ENCODE measurements at places on chromosomes 7 and 10.

DNA sequence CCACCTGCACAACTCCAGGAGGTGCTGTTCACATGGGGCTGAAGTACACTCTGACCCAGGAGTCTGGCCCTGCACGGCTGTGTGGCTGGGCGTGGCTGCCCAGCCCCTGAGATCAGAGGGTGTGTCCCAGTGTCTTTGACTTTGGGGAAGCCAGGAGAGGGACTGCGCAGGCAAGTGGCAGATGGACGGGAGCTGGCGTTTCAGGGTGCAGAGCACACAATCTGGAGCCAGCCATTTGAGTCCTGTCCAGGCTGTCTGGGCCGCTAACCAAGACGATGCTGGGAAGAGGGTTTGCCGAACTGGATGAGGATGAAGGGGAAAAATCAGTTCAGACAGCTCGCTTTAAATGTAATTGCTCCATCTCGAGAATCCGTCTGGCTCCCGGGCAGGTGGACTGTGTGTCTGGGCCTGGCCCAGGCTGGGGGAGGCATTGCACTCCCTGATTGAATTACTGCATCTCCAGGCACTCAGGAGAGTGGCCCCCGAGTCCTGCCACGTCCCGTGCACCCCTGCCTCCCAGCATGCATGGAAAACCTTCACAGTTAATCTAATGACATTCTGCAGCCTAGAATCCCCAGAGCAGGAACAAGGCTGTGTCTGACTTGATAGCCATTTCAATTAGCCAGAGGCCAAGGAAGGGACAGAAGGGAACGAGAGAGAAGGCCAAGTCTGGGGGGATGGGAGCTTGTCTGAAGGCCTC lies 120.8 kb upstream of the NANOS1 start:
- no peak for DNase-seq

- DNase-seq: no peak
Observed at GRCh38 chr10:121732656-121733445, 134.6 kb upstream of the FGFR2 start.

GRCh38 chr7:24229481-24230226 lies 54.3 kb upstream of the NPY start:
- no peak for DNase-seq

- no peak for DNase-seq
Observed at GRCh38 chr10:128302808-128303207, 176.6 kb upstream of the MKI67 start.

DNA sequence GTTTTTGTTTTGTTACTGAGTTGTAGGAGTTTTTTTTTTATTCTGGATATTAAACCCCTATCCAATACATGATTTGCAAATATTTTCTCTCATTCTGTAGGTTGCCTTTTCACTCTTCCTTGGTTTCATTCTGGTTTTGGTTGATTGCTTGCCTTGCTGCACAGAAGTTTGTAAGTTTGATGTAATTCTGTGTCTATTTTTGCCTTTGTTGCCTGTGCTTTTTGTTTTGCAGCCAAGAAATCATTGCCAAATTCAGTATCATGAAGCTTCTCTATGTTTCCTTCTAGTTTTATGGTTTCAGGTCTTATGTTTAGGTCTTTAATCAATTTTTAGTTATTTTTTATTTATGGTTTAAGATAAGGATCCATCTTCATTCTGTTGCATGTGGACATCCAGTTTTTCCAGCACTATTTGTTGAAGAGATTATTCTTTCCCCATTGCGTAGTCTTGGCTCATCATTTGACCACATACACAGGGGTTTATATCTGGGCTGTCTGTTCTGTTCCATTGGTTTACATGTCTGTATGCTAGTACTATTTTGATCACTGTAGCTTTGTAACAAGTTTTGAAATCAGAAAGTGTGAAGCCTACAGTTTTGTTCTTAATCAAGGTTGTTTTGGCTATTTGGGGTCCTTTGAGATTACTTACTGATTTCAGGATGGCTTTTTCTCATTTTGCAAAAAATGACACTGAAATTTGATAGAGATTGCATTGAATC lies 26.4 kb downstream of the BMPR1A start:
- peak; percentile 53 for DNase-seq

DNA sequence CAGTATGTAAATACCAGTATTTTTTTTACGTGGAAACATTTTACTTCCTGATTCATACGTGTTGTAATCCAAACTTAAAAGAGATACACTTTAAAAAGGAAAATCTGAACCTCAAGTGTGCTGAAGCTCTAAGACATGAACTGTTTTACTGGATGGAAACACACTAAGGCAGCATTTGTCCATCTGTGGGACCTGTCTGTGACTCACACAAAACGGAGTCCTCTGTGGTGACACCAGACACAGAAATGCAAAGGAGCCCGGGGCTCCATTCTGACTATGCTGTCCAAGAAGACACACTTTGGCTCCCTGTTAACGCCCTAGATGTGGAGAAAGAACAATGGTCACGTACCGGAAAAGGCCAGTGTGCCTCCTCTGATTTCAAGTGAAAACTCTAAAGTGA lies 23.9 kb downstream of the RNF133 start:
- no peak for DNase-seq

DNA sequence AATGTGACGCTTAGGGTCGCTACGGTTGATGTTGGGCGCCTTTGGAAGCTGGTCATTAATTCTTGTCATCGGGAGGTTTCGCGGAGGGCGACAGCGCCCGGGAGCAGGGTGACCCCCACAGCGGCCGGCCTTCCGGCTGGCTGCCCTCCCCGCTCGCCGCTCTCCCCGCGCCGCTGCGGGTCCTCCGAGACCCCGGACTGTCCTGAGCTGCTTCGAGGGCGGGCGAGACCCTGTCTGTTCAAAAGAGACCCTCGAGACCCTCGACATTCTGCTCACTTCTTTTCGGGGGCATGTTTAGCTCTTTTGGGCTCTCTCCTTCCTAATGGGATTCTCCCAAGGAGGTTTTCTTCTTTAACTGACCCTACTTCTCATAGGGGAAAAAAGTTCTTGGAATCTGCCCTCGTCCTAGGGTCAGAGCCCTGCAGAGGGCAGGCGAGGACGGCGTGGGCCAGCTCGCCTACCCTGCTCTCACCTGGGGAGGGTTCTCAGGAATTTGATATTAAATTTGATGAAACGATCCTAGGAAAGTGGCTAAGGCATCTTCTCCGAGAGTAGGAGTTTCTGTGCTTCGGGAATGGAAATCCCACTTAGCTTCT lies 257.0 kb downstream of the OTUD1 start:
- no peak for DNase-seq

DNA sequence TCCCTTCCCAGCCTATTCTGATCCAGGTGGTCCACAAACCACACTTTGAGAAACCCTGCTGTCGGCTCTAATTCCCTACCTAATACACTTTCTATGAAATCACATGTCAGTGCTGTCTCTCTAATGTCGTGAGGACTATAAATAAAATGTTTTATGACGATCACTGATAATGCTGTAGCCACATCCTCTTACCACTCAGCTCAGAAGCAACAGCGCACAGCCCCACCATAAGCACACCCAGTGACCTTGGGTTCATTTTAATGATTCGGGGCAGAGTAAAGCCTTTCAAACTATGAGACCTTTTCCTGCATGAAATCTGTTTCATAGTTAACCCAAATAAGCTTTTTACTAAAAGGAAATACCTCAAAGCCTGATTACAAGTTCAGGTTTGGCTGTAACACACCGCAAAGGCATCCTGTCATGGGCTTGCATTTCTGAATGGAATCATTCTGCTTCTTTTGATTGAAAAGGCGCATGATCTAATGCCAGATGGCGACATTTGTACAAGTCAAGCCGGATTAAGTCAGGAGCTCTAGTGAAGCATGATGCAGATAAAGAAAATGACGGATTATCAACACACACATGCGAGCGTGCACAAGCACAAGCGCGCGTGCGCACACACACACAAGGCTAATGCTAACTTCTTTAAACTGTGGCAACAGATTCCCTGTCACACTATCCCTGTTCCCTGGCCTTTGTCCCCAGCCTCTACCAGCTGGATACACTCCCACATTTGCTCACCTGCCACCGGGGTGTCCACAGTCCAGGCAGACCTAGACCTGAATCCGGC lies 180.5 kb upstream of the PDE1C start:
- DNase-seq: no peak
